HL-60 (cell line): ENCODE measurements at places on chromosomes 7 and 10.

DNA sequence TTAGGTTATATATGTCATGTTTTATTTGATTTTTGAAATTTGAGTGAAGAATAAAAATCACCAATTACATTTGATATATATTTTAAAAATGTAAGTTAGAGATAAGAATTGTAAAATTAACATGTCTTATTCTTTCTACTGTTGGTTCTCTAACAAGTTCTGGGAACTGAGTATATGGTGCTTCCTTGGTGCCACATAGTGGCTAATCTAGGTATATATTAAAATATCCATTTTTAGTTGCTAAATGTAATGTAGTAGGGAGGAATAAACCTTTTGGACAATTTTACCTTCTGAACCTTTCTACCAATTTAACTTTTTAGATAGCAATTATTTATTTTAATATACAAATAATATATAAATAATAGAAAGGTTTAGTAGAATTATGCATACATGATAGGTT, 17.5 kb downstream of the CFAP69 start:
- no peak for DNase-seq

GRCh38 chr10:58282615-58283014, 13.7 kb downstream of the CISD1 start:
- peak; percentile 75 for DNase-seq

GRCh38 chr10:95467162-95467599, 94.0 kb downstream of the SORBS1 start:
- peak; percentile 7 for DNase-seq

DNA sequence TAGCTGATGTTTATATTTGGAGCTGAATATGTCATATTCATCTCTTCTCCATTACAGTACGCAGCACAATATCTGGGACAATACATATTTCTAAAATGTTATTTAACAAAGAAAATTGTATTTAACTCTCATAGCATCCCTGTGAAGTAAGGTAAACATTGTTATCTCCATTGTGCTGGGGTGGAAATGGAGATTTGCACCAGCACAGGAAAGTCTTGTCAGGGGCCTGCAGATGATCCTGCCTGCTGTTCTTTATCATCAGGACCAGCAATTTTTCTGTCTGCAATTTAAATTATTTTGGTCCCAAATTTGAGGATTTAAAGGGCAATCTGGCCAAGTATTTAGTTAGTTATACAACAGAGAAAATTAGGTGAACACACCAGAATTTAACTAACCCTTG, 144.4 kb downstream of the CPED1 start:
- DNase-seq, result no peak

- DNase-seq, result peak; percentile 45
These were observed 161.0 kb downstream of the HERPUD2 start for GRCh38 chr7:35533902-35534301.

DNA sequence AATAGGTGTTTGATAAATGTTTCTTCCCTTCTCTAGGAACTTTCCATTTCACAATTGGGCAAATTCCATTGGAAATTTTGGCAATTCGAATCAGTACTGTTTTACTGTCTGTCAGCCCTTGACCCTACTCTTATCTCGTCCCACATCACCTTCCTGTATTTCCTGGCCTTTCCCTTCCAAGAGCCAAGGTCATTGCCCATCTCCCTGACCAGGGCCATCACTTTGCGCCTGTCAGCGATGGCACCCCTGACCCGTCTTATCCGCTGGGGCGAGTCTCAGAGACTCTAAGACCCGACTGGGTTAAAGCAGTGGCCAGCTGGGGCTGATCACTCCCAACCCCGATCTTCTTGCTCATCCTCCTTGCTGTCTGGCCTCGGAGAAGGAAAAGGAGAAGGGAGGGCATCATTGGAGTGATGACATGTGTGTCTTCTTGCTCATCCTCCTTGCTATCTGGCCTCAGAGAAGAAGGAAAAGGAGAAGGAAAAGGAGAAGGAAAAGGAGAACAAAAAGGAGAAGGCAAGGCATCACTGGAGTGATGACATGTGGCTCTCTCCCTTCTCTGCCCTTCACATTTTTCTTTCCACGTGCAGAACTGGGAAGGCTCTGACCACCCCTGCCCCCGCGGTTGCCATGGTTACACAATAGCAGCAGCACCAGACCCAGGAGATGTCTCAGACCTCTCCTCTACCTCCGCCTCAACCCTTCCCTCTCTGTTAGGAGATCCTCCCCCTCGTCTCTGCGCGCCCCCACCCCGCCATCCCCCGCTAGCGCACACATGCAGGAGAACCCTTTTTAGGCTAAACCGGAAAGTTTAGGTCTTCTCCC, 2.0 kb downstream of the SEMA3D start:
- DNase-seq, result no peak
